Cardiac muscle cell (in vitro differentiated cells and primary cell): ENCODE measurements at places on chromosomes 12 and 14. TPM values are rescaled to one million over a fixed set of nuclear protein-coding genes. Genes with fewer than 3 reads are reported as not detected.

GRCh38 chr14:105060751-105061427 lies 4.3 kb downstream of the GPR132 start:
- no peak for DNase-seq

GRCh38 chr14:104401785-104402184 lies 177.8 kb upstream of the C14orf180 start:
- DNase-seq, result no peak

- no peak for DNase-seq
These were observed 29.6 kb upstream of the SLC6A13 start for GRCh38 chr12:292186-292585.

- DNase-seq, result no peak
These were observed 44.1 kb upstream of the PZP start for GRCh38 chr12:9252256-9252655.

- no peak for DNase-seq
These were observed 154.9 kb downstream of the C12orf75 start for GRCh38 chr12:105485321-105485910.

GRCh38 chr14:61051051-61051450 lies 70.0 kb downstream of the SLC38A6 start:
- peak; percentile 72 for DNase-seq

- no peak for DNase-seq
These were observed 723.1 kb upstream of the TBX3 start for GRCh38 chr12:115407036-115407435.

DNA sequence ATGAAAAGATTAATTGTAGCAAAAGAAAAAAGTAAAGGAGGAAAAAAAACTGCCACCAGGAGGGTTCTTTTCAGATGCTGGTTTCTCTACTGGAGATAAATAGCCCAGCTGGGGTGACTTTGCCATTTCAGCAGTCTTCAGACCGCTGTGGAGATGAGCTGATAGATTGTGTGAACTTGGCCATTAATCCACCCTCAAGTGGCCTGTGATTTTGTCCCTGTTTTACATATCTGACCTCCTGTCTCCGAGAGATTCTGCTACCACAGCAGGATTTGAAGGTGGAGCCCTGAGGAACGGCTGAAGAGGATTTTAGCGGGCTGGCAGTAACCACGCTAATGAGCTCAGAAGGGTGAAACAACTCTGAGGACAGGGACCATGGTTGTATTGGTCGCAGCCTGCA lies 72.7 kb downstream of the WSCD2 start:
- DNase-seq, result no peak

- DNase-seq, result peak; percentile 67
These were observed 51.1 kb downstream of the HSPB8 start for GRCh38 chr12:119229837-119230236.

DNA sequence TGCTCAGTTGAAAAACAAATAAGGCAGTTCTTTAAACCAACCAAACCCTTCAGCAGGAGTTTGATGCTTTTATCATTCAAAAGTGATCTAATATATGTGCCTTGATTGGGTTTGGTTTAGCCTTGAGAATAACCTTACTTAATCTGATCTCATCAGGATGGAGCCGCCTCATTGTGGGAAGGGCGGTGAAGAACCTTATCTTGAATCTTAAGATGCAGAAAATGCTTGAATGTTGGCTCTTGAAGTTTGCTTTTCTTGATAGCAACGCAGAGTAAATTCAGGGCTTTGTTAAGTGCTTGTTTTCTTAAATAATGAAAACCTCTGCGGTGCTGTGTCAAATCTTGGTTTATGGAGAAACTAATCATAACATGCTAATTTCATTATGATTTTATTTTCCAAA lies 138.2 kb downstream of the MON2 start:
- DNase-seq, result no peak

- DNase-seq, result no peak
These were observed 158.7 kb downstream of the EGLN3 start for GRCh38 chr14:33792009-33792719.

DNA sequence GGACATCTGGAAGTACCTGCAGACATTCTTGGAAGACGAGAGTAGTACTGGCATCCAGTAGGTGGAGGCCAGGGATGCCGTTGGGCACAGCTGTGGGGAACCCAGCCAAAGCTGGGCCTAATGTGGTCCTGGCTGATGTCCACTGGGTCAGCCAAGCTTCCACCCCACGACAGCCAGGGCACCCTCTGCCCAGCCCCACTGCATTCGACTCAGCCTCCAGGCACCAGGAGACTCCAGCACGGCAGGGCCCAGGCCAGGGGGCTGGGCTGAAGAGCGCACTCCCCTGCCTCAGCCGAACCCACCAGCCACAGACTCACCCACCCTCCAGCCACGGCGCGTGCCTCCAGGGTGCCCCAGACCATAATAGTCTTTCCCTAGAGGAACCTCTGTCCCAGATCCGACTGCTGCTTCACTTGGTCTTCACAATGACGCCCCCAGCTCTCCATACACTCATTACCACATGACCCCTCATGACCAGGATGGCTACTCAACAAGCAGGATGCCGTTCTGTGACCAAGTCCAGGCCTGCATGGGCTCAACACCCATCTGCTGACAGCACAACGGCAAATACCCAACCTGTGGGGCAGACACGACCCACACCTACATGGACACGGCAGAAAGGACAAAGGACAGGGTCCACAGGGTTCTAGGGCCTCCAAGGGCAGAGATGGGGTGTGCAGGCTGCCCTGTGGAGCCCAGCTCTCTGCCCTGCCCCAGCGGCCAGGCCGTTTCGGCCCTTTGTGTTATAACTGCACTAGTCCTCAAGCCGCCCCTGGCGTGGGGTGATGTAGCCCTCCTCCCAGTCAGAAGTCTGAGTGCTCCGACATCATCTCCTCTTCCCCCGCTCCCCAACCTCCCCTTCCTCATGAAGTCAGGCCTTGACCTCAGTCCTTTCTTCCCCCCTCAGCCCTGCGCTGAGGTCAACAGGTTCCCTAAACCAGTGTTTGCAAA lies 22.8 kb downstream of the ITPK1 start:
- DNase-seq, result no peak

DNA sequence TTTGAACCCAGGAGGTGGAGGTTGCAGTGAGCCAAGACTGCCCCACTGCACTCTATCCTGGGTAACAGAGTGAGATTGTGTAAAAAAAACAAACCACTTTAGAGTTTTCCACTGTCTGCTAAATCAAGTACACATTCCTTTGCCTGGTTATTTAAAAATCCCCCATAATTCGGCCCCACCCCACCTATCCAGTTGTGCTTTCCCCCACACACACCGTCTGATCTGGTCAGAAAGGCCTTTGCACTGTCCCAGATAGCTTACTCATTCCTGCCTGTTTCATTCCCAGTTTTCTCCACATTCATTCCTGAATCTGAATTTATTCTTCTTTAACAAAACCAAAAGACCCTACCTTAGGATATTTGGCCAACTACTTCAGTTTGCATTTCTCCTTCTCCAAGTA lies 29.5 kb downstream of the NINJ2 start:
- DNase-seq, result no peak

DNA sequence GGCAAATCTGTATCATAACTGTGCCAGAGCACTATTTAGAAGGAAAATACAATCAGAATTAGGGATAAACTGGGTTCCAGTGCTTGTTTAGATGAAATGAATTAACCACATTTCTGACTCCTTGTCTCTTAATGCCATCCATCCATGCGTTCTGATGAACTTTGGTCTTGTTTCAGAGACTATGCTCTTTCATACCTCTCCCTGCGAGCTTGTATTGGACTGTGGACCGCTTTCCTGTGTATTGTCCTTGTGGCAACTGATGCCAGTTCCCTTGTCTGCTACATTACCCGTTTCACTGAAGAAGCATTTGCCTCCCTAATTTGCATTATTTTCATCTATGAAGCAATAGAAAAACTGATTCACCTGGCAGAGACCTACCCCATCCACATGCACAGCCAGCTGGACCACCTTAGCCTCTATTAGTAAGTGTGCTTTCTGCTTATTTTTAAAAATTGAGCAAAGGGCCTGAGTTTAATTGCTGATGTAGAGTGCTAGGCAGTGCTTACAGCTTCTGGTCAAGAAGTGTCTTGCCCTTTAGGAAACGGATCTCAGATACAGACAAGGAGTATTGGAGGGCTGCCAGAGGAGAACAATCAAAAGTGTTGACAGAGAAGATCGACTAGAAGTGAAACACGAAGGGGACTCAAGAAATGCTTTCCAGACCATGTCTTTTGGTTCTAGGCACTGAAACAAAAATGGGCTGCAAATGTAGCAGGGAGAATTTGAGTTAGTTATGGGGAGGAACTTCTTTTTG lies 46.7 kb downstream of the SLC4A8 start:
- no peak for DNase-seq

GRCh38 chr12:66302827-66303169 lies 505 bp downstream of the HELB start:
- no peak for DNase-seq

- DNase-seq, result no peak
These were observed 259.6 kb upstream of the ALG10B start for GRCh38 chr12:38056701-38057689.

- DNase-seq, result no peak
These were observed 232.2 kb upstream of the PLEKHG7 start for GRCh38 chr12:92470608-92471021.

DNA sequence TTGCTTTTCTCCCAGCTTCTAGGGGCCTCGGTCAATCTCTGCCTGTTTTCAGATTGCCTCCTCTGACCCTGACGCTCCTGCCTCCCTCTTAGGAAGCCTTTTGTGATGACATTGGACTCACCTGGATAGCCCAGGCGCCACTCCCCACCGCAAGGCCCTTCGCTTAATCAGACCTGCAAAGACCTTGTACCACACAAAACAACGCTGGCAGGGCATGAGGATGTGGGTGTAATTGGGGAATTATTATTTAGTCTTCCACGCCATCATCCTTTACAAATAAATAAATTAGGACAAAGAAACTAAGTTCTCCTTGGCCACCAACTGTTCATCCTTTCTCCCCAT lies 7.7 kb upstream of the VPS37B start:
- DNase-seq, result no peak

DTD2 gene
- 40.1 and 45.2 TPM in 2 replicates for total RNA-seq

CLEC4C gene
- total RNA-seq, result not detected in 2 replicates

METAP2 gene
- total RNA-seq, result 59.1 and 98.8 TPM in 2 replicates

AKT1 gene
- 173 and 190 TPM in 2 replicates for total RNA-seq

AICDA gene
- total RNA-seq, result 1.7 TPM in 1 of 2 replicates, not detected in the other

OXA1L gene
- 137 and 160 TPM in 2 replicates for total RNA-seq

KRT5 gene
- total RNA-seq, result not detected in 2 replicates

TPH2 gene
- not detected in 2 replicates for total RNA-seq

KRT82 gene
- total RNA-seq, result not detected in 2 replicates

ADCY6 gene
- total RNA-seq, result 51.1 and 60.1 TPM in 2 replicates

NRIP2 gene
- total RNA-seq, result not detected in 2 replicates

GUCY2C gene
- total RNA-seq, result not detected in 2 replicates

ANKRD33 gene
- total RNA-seq, result 0.30 TPM in 1 of 2 replicates, not detected in the other

CLEC4D gene
- 0.45 and 0.56 TPM in 2 replicates for total RNA-seq
